ENCODE measurements at places on chromosomes 7 and 10.

- no peak for DNase-seq
Observed at GRCh38 chr7:37304921-37305320, 143.7 kb downstream of the ELMO1 start.

DNA sequence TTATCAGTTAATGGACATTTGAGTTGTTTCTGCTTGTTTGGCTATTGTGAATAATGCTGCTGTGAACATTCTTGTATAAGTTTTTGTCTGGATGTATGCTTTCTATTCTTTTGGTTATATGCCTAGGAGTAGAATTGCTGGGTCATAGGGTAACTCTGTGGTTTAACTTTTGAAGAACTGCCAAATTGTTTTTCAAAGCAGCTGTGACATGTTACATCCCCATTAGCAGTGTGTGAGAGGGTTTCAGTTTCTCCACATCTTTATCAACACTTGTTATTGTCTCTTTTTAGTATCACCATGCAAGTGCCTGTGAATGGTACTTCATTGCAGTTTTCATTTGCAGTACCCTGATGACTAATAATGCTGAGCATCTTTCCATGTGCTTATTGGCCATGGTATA is 2.1 kb upstream of the NDUFB8 start:
- no peak for DNase-seq

- DNase-seq, result no peak
Observed at GRCh38 chr10:49833168-49833567, 71.0 kb upstream of the OGDHL start.

- no peak for DNase-seq
Observed at GRCh38 chr7:451255-452225, 68.1 kb downstream of the PDGFA start.

- no peak for DNase-seq
Observed at GRCh38 chr7:1608318-1608717, 38.5 kb upstream of the PSMG3 start.

DNA sequence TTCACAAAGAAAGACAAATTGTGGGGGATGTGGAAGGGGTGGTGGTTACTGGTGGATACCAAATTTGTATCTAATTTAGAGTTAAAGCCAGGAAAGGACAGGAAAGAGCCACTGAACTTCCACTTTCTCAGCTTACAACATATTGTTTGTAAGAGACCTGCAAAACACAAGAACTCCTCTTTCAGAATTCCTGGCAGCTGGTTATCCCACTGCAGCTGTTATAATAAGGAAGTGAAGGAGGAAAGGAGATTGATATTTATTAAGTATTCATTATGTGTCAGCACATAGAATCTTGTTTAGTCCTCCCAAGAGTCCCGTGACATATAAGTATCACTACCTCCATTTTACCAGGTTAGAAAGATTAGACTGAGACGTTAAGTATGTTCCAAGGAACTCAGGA is 481.7 kb downstream of the PHTF2 start:
- DNase-seq, result no peak

- DNase-seq, result no peak
Observed at GRCh38 chr7:78720066-78720465, 733.4 kb downstream of the MAGI2 start.

- DNase-seq, result no peak
Observed at GRCh38 chr7:133572087-133572486, 319.2 kb downstream of the EXOC4 start.

DNA sequence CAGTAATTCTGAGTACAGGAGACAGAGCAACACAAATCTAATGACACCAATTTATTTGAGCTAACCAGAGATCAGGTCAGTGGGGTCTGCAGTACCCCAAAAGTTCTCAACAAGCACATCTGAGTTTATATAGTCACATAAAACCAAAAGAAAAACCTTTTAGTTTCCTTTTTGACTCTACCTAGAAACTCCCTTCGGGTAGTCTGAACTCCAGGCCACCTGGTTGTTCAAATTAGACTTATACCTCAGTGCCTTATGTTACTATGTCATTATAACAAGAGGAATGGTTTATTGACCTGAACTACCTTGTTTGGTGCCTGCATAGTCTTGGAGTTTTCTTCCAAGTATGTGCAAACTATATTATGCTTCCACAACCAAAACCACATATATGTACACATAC is 14.6 kb downstream of the ZCWPW1 start:
- no peak for DNase-seq

DNA sequence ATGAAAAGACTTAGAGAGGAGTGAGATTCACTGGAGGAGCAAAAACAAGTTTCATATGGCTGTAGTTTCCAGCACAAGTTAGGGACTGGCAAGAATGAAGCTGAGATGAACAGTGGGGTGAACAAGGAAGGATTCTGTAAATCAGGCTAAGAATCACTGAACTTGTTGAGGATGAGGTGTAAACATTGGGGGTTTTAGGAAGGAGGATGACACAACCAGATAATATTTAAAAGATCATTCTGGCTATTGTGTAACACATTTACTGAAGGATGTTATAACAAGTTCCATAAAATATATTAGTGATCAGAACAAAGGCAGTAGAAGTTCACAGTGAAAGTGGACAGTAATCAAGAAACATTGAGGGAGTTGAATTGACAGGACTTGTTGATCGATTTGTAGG is 68.9 kb downstream of the CD36 start:
- DNase-seq, result no peak

- DNase-seq, result no peak
Observed at GRCh38 chr10:1626410-1626809, 110.9 kb downstream of the ADARB2 start.

GRCh38 chr7:102170393-102170970 is 116.2 kb upstream of the SH2B2 start:
- peak; percentile 42 for DNase-seq

DNA sequence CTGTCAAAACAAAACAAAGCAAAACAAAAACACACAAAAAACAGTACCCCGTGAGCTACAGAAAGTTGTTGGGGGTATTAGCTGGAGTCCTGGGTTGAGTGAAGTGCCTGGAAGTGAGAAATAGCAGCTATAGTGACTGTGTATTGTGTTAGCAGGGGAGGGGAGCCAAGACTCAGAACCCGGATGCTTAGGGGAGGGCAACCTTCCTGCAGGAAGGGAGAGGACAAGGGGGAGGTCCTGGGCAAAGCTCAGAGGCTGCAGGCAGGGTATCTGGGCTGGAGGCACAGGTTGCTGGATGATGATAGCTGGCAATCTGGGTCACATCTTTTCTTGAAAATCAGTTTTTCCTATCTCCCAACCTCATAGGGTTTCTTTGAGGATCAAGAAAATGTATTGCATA is 75.8 kb upstream of the PARD3 start:
- no peak for DNase-seq

GRCh38 chr7:116180302-116180701 is 30.0 kb upstream of the TES start:
- peak; percentile 73 for DNase-seq

DNA sequence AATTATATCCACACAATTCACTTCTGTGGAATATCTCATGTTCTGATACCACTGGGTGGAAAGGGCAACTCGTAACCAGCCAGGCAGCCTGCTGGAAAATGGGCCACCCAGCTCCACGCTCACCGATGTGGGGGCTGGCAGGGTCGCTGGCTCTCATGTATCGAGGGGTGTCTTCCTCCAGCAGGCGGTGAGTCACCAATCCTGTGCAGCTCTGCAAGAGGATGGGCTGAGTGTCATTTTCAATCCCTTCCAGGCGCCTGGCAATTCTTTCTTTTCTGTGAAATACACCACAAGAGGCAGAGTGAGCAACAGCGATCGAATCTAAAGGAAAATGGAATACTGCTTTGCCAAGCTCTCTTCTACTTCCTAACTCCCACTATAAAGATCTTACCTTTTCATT is 80.1 kb downstream of the SVIL start:
- DNase-seq, result peak; percentile 44

DNA sequence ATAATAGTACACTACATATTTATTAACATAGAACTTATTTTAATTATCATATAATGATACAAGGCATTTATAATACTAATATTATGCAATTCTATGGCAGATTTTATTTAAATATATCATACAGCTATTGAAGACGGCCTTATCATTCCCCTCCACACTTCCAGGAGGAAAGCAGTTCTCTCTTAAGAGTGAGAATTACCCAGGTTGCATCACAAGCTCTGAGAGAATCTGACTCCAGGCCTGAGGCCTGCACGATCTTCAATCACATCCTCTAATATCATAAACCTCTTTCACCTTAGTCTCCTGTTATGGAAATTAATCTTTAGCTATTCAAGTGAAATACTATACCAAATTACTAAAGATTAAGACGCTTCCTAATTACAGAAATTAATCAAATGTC is 564.4 kb downstream of the PARD3 start:
- no peak for DNase-seq

- DNase-seq, result peak; percentile 87
Observed at GRCh38 chr7:23020742-23021401, 6.9 kb upstream of the HYCC1 start.

GRCh38 chr10:9957351-9957750 is 1060.3 kb upstream of the CELF2 start:
- no peak for DNase-seq

- DNase-seq, result no peak
Observed at GRCh38 chr7:148044173-148044572, 546.4 kb upstream of the C7orf33 start.

GRCh38 chr7:17706275-17706674 is 234.0 kb downstream of the SNX13 start:
- no peak for DNase-seq

GRCh38 chr7:33411020-33411419 is 281.7 kb downstream of the BBS9 start:
- DNase-seq, result no peak

DNA sequence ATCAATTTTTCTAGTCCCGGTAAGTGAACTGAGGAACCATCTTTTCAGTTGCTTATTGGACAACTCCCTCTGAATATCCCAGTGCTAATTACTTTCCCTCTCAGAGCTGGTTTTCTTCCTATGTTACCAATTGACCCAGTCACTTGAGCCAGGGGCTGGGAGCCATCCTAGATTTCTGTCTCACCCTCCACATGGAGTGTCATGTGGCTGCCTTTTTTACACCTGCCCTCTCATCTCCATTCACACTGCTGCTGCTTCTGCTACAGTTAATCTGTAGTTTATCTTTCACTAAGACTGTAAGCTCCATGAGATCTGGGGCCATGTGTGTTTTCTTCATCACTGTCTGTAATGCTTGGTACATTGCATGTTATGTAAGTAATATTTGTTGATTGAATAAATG is 35.8 kb downstream of the VCL start:
- no peak for DNase-seq

DNA sequence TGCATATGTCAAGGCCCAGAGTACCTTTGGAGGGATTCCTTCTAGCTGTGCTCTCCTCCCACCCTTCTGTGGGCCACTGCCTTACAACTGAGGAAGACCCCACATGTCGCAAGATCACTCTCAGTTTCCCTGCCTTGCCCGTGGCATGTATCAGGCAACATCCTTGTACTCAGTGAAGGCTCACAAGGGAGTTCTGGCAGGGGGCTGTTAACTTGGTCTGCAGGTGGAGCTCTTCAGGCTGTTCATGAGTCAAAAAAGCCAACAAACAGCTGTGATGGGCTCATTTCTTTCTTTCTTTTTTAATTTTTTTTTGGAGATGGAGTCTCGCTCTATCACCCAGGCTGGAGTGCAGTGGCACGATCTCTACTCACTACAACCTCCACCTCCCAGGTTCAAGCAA is 513.0 kb upstream of the ANKRD30A start:
- DNase-seq, result no peak

DNA sequence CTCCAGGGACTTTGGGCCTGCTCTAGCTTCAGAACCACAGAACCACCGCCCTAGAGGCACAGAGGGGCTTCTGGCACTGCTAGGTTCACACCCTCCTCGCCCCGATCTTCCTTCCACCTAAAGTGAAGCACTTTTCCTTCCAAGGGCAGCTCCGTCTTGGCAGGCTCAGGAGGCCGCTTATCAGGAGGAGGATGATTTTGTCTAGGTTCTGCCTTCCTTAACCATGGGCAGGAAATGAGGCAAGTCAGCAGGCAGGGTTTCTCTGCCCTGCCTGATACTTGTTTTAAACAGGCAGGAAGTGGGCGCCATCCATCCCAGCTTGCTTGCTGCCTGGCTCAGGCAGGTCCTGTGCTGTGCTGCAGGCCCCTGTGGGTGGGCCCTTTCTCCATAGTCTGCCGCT is 8.3 kb upstream of the ATP6V0E2 start:
- DNase-seq, result no peak

- DNase-seq, result no peak
Observed at GRCh38 chr7:29161231-29161630, 14.9 kb upstream of the CPVL start.

DNA sequence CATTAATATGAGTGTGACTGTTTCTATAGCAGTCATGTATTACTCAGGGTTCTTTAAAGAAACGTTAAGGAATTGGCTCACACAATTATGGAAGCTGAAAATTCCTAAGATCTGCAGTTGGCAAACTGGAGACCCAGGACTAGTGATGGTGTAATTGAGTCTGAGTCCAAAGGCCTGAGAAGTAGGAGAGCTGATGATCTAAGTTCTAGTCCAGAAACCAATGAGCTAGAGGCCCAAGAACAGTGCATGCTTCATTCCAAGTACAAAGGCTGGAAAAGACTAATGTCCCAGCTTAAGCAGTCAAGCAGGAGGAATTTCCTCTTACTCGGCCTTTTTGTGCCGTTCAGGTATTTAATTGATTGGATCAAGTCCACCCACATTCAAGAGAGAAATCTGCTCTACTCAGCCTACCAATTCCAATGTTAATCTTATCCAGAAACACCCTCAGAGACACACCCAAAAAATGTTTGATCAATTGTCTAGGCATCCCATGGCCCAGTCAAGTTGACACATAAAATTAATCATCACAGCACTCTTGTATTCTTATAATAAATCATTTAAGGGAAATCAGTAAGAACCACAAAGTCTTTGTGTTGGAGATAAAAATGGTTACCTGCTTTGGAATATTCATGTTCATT is 312.1 kb downstream of the PRKG1 start:
- DNase-seq, result no peak

- no peak for DNase-seq
Observed at GRCh38 chr10:77300682-77301302, 336.8 kb downstream of the KCNMA1 start.

DNA sequence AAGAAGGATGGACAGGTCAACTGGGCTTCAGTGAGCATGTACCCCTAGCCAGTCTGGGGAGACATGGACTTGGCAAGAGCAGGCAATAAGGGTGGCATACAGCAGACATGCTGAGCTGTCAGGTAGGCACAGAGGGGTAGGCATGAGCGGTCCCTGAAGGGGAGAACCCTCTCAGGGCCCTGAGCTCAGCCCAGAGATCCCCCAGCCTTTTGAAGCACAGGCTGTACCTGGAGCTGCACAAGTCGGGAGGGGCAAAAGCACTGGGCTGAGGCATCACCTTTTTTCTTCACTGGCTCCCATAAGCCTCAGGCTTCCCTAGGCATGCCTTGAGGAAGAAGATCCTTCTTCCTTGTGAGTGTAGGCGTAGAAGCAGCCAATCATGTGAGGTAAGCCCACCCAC is 42.3 kb downstream of the ZNF727 start:
- no peak for DNase-seq
